ENCODE measurements at places on chromosomes 16 and 17.

GRCh38 chr17:73174126-73174525 lies 9.3 kb downstream of the SSTR2 start:
- DNase-seq: no peak

- no peak for DNase-seq
These were observed 14.2 kb downstream of the KLHL36 start for GRCh38 chr16:84662471-84662870.

- no peak for DNase-seq
These were observed 37.9 kb downstream of the SOX8 start for GRCh38 chr16:1019231-1020090.

DNA sequence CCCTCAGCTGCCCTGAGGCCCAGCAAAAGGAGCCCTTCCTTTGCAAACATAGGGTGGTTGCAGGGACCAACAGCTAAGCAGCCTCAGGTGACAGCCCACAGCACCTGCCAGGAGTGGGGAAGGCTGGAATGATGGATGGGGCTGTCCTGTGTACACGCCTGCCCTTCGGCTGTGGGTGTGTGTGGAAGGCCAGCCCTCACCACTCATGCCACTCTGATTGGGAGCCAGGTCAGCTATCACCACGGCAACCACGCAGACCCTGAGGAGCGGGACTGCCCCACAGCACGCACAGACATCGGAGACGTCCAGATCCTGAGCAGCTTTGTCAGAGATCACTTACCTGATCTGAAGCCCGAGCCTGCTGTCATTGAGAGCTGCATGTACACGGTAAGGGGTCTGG lies 11.9 kb downstream of the PIPOX start:
- DNase-seq: no peak

DNA sequence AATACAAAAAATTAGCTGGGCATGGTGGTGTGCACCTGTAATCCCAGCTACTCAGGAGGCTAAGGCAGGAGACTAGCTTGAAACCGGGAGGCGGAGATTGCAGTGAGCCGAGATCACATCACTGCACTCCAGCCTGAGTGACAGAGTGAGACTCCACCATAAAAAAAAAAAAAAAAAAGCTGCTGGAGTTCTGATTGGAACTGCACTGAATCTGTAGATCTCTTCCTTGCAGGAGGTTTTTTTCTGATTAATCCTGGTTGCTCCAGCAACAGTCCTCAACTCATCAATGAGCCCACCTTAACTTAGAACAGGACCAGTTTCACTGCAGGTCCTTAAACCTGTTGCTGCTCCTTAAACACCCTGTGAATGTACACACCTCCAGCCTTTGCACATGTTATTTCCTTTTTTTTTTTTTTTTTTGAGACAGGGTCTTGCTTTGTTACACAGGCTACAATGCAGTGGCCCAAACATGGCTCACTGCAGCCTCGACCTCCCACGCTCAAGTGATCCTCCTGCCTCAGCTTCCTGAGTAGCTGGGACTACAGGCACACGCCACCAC lies 1.6 kb upstream of the ODAD4 start:
- DNase-seq: no peak

- DNase-seq: peak; percentile 78
These were observed at the start of gene IL21R for GRCh38 chr16:27401768-27402568. TSS of gene IL21R (plus strand) at chr16:27402174. CDS start at chr16:27430072, 27,898 bp downstream.

DNA sequence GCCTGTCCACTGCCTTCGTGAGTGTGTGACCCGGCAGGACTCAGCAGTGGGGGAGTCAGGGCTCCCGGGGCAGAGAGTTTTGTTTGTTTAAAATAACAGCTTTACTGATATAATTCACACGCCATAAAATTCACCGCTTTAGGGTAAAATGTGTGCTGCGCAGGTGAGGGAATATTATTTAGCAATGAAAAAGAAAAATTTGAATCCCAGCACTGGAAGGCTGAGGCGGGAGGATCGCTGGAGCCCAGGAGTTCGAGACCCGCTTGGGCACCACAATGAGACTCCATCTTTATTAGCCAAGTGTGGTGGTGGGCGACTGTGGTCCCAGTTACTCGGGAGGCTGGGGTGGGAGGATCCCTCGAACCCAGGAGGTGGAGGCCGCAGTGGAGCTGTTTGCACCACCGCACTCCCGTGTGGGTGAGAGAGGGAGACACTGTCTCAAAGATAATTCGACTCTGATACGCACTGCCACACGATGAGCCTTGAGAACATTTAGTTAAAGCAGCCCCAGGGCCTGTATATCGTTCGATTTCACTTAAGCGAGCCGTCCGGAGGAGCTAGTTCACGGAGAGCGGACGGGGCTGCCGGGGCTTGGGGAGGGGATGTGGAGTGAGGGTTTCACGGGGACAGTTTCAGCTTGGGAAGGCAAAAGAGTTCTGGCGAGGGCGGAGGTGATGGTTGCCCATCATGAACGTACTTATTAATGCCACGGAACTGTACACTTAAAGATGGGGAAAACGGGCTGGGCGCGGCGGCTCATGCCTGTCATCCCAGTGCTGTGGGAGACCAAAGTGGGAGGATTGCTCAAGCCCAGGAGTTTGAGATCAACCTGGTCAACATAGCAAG lies 10.2 kb downstream of the TELO2 start:
- no peak for DNase-seq

- no peak for DNase-seq
These were observed 23.7 kb upstream of the RCVRN start for GRCh38 chr17:9928601-9929333.

DNA sequence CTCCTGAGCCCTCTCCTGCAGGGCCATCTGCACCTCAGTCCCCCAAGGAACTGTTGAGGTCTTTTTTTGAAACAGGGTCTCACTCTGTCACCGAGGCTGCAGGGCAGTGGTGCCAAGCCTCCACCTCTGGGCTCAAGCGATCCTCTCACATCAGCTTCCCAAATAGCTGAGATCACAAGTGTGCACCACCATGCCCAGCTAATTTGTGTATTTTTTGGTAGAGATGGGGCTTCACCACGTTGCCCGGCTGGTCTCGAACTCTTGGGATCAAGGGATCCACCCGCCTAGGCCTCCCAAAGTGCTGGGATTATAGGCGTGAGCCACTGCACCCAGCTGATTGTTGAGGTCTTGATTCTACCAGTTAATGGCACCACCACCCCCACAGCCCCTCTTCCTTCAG lies 27.9 kb upstream of the ENDOV start:
- no peak for DNase-seq

All from stimulated activated CD4-positive, alpha-beta T cell treated with anti-CD3 and anti-CD28 coated beads, Interleukin-4, amount 100 ng/mL, for 48 hours (primary cell).